ENCODE measurements at places on chromosomes 5 and 9.

GRCh38 chr5:67259548-67260215, 63.1 kb upstream of the CD180 start:
- no peak for DNase-seq

DNA sequence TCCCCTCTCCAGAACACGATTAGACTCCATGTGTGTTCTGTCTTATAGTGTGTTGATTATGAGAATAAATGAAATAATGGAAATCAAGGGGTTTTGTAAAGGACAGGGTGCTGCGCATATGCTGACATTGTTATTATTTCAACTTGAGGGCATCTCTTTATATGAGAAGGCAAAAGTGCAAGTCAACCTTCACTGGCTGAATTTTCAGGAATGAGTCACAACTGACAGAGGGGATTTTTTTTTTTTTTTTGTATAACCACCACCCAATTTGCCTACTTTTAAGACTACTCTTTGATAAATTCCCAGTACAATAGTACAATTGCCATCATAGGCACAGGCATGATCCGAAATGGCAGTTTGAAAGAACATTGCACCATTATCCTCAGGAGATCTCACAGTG, 419.2 kb upstream of the NMUR2 start:
- no peak for DNase-seq

GRCh38 chr5:172380987-172381643, 73.2 kb downstream of the SH3PXD2B start:
- DNase-seq, result no peak

DNA sequence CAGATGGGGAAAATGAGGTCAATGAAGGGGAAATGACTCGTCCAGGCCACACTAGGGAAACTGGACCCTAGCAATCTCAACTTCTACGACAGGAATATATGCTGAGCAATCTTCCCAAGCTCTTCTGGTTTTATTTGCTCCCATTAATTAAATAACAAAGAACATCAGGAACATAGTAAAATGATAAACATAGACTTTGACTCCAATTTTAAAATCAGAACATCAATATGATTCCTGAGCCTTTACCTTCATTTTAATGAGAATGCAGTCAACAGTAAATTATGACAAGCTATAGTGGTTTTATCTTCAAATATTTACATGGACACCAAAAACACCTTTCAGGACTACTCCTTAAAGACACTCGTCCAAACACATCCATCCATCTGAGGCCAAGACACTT, 74.2 kb upstream of the FRRS1L start:
- no peak for DNase-seq

DNA sequence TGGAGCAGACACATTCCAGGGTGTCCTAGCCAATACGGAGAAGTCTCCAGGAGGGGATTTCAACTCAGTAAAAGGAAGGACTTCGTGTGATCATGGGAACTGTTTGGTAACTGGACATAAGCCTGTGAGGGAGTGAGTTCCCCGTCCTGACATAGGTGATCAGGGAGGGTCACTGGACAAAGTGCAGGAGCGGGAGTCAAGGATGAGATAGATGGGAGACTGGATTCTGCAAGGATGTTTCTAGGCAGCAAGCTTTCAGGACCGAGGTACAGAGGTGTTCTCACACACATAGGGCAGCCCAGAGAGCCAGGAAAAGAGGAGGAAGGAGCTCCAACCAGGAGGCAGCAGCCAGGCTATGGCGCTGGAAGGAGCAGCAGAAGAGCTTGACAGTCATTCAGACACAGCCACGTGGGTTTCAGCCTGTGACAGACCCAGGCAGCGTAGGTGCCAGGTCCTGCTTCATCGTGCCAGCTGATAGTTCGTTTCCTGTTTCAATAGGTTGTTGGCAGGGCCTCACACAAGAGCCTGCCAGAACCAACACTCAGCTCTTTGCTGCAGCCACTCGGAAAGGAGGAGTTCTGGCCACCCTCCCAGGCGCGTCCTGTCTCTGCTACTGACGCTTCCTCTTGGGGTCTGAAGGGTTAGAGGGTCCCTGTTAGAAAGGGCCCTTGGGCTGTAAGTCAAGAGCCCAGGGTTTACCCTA, 84.1 kb downstream of the AMBP start:
- DNase-seq, result peak; percentile 49

DNA sequence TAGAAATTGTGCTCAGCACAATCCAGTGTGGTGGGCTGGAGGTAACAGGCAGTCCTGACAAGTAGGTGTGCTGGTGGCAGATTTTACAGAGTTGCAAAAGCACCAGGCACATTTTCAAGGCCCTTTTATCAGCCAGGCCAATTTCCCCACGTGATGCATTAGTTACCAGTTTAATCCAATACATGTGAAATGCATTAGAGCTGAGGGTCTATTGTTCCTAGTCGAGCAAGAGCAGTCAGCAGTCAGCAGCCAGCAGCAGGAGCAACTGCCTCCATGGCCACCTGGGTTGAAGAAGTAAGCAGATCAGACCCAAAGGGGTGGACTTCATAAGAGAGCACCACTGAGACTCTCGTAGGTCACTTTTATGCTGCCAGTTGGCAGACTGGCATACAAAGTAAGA, 76.7 kb downstream of the EPB41L4A start:
- no peak for DNase-seq

DNA sequence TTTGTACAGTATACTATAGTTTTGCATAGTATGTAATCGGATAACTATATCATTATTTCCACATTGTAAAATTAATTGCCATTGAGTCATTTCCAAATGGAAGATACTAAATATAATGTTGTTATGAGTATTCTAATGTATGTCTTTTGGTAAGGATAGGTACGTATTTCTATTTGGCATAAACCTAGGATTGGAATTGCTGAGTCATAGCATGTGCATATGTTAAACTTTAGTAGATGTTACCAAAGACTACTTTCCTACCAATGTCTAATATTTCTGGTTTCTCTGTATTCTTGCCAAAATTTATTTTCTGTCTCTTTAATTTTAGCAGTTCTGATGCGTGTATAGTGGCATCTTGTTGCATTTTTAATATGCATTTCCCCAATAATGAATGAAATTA, 825.1 kb upstream of the ARRDC3 start:
- DNase-seq, result no peak
